ENCODE measurements at places on chromosomes 4 and X.
A peak's percentile ranks its signal among the peaks of the same experiment; 100 is the strongest.

- H3K36me3 ChIP-seq = peaks cover 2% of the 10 kb centered on the region
- peak overlapping the region; percentile 68 for H3K4me3 ChIP-seq
- no peak overlapping the region for H3K27ac ChIP-seq
- peaks cover 53% of the 10 kb centered on the region for H3K27me3 ChIP-seq
- H3K4me1 ChIP-seq = peaks cover 18% of the 10 kb centered on the region
Observed at GRCh38 chr4:182449186-182449929, 206.2 kb downstream of the TENM3 start.

GRCh38 chrX:66013194-66013816 is 26.6 kb downstream of the VSIG4 start:
- H3K27me3 ChIP-seq = no peaks in the 10 kb centered on the region
- H3K36me3 ChIP-seq = peaks cover 13% of the 10 kb centered on the region
- H3K4me1 ChIP-seq = peaks cover 76% of the 10 kb centered on the region
- no peak overlapping the region for H3K27ac ChIP-seq

DNA sequence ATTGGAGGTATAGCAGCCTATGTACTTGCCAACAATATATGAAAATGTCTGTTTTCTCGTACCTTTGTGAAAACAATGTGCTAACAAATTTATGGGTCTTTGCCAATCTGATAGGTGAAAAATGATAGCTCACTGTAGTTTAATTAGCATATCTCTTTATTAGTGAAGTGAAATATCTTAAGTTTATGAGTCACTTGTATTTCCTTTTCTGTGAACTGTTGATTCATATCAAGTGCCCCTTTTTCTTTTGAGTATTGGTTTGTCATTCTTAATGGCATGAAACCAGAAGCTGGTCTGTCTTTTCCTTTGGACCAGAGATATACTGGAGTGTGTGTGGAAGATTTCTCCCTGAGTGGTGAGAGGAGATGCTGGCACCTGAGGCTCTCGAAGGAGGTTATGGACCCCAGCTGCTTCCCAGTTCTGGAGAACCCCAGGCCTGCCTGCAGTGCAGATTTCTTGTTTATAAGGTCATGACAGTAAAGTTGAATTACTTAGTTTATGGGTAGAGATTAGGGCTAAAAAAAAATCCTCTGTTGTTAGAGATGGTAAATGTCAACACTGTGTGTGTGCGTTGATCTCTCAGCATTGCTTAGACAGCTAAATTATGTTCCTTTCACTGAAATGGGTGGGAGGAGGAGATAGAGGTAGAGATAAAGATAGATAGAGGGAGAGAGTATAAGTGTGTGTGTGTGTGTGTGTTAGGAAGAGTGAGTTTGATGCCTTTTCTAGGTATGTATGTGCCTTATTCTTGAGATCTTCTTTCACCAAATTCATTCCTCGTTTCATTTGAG is 89.9 kb downstream of the REPS2 start:
- H3K4me3 ChIP-seq = no peak overlapping the region
- H3K27me3 ChIP-seq = peaks cover 5% of the 10 kb centered on the region
- no peak for DNase-seq
- H3K36me3 ChIP-seq = no peaks in the 10 kb centered on the region
- H3K27ac ChIP-seq = no peak overlapping the region
- no peaks in the 10 kb centered on the region for H3K4me1 ChIP-seq

DNA sequence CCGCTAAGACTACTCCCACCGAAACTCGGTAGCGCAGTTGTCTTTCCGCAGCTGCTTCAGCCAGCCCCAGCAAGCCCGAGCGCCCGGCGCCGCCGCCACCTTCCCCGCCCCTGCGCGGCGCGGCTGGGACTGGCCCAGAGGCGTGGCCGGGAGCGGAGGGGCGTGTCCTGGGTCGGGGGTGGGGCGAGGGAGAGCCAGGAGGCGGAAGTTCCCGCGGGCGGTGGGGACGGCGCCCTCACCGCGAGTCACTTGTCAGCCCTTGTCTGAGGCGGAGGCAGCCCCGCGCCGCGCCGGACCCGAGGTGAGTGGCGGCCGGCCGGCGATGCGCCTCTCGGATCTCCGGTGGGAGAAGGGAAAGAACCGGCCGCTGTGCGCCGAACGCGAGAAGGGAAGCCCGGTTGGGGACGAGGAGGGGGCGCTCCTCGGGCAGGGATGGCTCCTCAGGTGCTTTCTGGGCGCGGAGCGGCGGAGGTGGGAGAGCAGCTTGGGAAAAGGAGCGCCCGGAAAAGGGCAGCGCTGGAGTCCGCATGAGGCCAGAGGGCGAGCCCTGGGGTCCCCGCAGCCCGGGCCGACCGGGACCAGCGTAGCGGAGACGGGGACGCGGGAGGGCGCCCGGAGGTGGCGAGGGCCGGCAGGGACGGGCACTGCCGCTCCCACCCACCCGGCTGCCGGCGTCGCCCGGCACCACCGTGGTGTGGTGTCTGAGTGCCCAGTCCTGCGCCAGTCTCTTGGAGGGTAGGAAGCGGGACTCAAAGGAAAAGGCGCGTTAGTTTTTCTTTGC is at the start of gene PDLIM5:
Gene PDLIM5 (plus strand): TSS at position 248 of the 781 bp plus-strand sequence. CDS start 3,347 bp downstream, outside the sequence.
- DNase-seq = peak; percentile 90
- H3K27ac ChIP-seq = peak within 1 kb of the TSS; percentile 20
- H3K4me3 ChIP-seq = peak within 1 kb of the TSS; percentile 83
- peaks cover 21% of the 10 kb centered on the region for H3K4me1 ChIP-seq

- DNase-seq = no peak
- H3K36me3 ChIP-seq = no peaks in the 10 kb centered on the region
- peaks cover 30% of the 10 kb centered on the region for H3K27me3 ChIP-seq
- no peak overlapping the region for H3K4me3 ChIP-seq
- no peak overlapping the region for H3K27ac ChIP-seq
- H3K4me1 ChIP-seq = no peaks in the 10 kb centered on the region
Observed at GRCh38 chr4:169259271-169259670, 11.5 kb downstream of the SH3RF1 start.

DNA sequence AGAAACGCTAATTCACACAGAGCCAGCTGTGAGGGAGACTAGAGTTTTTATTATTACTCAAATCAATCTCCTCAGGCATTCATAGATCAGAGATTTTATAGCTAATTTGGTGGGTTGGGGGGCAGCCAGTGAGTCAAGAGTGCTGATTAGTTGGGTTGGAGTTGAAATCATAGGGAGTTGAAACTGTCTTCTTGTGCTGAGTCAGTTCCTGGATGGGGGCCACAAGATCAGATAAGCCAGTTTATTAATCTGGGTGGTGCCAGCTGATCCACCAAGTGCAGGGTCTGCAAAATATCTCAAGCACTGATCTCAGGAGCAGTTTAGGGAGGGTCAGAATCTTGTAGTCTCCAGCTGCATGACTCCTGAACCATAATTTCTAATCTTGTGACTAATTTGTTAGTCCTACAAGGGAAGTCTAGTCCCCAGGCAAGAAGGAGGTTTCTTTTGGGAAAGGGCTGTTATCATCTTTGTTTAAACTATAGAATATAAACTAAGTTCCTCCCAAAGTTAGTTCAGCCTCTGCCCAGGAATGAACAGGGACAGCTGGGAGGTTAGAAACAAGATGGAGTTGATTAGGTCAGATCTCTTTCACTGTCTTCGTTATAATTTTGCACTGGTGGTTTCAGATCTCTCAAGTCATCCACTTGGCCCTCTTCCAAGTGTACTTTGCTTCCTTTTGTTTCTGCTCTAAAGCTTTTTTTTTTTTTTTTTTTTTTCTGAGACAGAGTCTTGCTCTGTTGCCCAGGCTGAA is 5.4 kb upstream of the NAA11 start:
- no peak overlapping the region for H3K4me3 ChIP-seq
- no peaks in the 10 kb centered on the region for H3K36me3 ChIP-seq
- no peak overlapping the region for H3K27ac ChIP-seq
- DNase-seq = no peak

- peaks cover 47% of the 10 kb centered on the region for H3K4me1 ChIP-seq
- H3K36me3 ChIP-seq = peaks cover 12% of the 10 kb centered on the region
- peak overlapping the region; percentile 87 for H3K27ac ChIP-seq
- H3K27me3 ChIP-seq = peaks cover 6% of the 10 kb centered on the region
- no peak for DNase-seq
Observed at GRCh38 chr4:10181745-10182445, 65.3 kb upstream of the WDR1 start.

DNA sequence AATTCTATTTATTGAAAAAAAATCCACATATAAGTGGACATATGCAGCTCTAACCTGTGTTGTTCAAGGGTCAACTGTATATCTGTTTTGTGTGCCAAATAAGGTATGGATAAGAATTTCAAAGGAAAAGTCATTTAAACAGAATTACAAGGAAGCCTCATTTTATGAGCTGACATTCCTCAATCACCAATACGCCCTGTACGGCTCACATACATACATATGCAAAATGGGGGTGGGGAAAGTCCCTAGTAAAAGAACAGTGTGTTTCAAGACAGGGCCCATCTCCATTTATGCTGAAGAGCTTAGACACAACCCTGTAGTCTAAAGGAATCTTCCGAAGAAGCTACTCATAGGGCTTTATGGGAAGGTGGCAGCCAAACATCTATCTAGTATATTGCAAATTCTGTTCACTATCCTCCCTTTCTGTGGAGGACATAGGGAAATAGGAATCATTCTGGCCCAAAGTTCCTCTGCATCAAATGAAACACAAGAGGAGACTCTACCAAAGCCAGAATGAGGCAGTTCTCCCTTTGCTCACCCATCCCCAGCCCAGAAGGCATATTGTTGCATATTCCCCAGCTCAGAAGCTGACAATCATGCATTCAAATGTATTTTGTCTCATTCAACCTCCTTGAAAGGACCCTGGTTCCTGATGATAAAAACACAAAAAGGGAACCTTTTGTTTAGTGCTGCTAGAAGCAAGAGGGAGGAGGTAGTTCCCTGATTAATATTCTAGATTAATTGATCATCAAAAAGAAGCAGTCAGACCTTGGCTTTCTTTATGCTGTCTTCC is 13.7 kb upstream of the ZBTB33 start:
- no peak for DNase-seq
- H3K27ac ChIP-seq = no peak overlapping the region
- H3K27me3 ChIP-seq = no peaks in the 10 kb centered on the region
- H3K36me3 ChIP-seq = peaks cover 10% of the 10 kb centered on the region

DNA sequence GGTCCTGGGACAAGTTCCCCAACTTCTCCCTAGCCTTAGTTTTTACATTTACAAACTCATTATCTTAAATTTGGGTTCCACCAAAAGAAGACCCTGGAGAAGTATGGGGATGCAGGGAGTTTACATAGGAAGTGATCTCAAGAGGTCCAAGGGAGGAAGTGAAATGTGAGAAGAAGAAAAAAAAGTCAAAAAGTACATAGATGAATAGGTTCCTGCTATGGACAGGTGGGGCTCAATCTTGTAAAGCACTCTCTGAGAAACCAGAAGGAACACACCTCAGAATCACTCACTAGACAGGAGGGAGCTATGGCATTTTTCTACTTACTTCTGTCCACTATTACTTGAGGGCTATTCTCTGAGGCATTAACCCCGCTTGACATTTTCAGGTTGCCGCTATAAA is 56.6 kb downstream of the ARHGAP6 start:
- no peak overlapping the region for H3K27ac ChIP-seq
- no peak for DNase-seq
- no peaks in the 10 kb centered on the region for H3K27me3 ChIP-seq
- no peaks in the 10 kb centered on the region for H3K36me3 ChIP-seq
